ENCODE measurements at places on chromosomes 5 and 9.
A peak's percentile ranks its signal among the peaks of the same experiment; 100 is the strongest.

DNA sequence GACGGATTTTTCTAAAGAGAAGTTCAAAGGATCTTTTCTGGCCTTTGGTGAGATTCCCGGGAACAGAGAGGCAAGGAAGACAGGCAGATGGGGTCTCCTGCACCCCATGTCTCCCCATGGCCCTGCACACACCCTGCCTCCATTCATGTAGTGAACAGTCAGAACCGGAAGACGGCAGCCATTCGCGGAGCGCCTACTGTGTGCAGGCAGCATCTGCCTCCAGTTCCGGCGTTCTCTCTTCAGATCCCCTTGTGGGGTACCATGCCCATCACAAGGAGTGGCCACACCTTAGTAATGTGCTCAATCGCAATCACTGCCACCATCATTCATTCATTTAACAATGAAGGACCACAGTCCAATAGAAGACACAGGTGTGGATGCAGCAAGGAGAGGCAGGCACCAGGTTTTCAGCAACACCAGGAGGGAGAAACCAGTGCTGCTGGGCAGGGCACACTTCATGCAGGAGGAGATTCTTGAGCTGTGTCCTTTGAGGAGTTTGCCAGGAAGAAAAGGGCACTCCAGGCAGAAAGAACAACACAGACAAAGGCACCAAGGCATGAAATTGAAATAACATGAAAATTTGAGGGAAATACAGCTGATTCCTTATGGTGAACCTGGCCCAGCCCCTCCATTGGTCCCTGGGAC is 171.5 kb upstream of the PHYKPL start:
- DNase-seq = no peak

- no peak for DNase-seq
These were observed 199.0 kb upstream of the TARS1 start for GRCh38 chr5:33241802-33242201.

- DNase-seq = no peak
These were observed 39.8 kb downstream of the ANXA2R start for GRCh38 chr5:43000111-43000840.

DNA sequence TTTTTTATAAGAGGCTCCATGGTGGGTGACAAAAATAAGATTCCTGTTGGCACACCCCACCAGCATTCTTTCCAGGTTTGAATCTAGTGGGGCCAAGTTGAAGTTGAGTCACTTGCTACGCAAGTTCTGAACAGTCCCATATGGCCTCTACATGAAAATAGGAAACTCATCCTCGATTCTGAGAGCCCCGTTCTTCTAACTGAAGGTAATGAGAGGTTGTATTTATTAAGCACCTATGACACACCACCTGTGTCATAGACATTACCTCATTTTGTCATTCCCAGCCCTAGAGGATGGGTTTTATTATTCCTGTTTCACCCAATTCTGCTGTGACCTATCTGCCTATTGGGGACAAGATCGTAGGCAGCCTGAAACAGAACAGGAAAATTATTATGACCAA is 131.7 kb downstream of the ACTL7B start:
- no peak for DNase-seq

DNA sequence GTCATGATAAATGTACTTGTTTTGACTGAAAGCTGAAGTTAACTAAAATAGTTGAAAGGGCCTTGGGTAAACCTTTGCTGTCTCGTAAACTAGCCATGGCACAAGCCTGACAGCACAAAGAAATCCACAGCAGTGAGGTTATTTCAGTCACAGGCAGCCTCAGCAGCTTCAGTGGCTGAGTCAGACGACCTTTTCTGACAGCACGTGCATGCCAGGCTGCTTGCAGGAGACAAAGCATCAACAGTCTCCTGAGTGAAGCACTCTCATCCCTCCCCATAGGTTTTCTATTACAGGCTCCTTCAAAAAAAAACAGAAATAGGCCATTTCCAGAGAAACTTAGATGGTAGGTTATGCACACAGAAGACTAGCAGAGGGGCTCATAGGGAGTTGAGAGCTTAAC is 34.6 kb downstream of the OXCT1 start:
- peak; percentile 70 for DNase-seq
